CD4-positive, alpha-beta T cell (primary cell): ENCODE measurements at places on chromosomes 2 and 18.
A peak's percentile ranks its signal among the peaks of the same experiment; 100 is the strongest.

- H3K4me3 ChIP-seq = no peak overlapping the region
- no peaks in the 10 kb centered on the region for H3K4me1 ChIP-seq
- H3K36me3 ChIP-seq = no peaks in the 10 kb centered on the region
- H3K27ac ChIP-seq = no peak overlapping the region
Observed at GRCh38 chr2:67046591-67046990, 350.5 kb upstream of the ETAA1 start.

- no peaks in the 10 kb centered on the region for H3K36me3 ChIP-seq
- no peaks in the 10 kb centered on the region for H3K4me1 ChIP-seq
- H3K27me3 ChIP-seq = no peaks in the 10 kb centered on the region
Observed at GRCh38 chr2:32836933-32837332, 109.8 kb upstream of the LTBP1 start.

GRCh38 chr2:225998653-225999052 is 599.1 kb downstream of the NYAP2 start:
- H3K27ac ChIP-seq = no peak overlapping the region
- no peak overlapping the region for H3K4me3 ChIP-seq
- no peaks in the 10 kb centered on the region for H3K36me3 ChIP-seq
- H3K27me3 ChIP-seq = no peaks in the 10 kb centered on the region
- DNase-seq = no peak

DNA sequence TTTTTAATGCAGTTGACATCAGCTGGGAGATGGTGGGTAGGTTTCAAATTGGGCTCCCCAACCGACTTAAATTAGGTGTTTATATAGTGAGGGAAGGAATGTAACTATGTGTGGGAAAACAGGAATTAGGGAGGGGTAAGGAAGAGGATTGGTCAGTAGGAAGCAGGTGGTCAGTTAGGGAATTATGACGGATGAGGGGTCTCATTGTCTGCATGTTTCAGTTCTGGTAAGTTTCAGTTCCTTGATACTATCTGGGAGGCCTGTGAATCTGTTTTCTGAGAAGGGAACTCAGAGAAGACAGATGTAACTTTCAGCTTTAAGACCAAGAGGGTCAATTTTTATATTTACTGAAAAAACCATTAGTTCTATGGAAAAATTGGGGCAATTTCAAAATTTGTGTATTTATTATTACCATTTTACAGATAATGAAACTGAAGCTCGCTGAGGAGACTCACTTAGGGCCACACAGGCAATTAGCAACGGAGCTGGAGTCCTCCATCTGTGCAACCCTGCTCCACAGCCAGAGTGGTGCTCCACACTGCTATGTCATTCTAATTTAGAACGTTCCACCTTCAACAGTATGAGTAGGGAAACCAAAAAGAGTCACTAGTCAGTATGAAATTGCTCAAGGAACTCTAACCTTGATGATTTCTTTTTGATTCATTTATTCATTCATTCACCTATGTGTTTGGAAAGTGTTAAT is 36.0 kb upstream of the CCDC195 start:
- H3K4me1 ChIP-seq = no peaks in the 10 kb centered on the region
- H3K4me3 ChIP-seq = no peak overlapping the region
- no peaks in the 10 kb centered on the region for H3K27me3 ChIP-seq
- H3K27ac ChIP-seq = no peak overlapping the region
- DNase-seq = no peak
- H3K36me3 ChIP-seq = no peaks in the 10 kb centered on the region

- H3K27ac ChIP-seq = peak overlapping the region; percentile 64
- H3K4me3 ChIP-seq = peak overlapping the region; percentile 91
- no peaks in the 10 kb centered on the region for H3K36me3 ChIP-seq
- H3K4me1 ChIP-seq = peaks cover 35% of the 10 kb centered on the region
Observed at GRCh38 chr2:84881581-84882413, 913 bp upstream of the TRABD2A start.

- no peaks in the 10 kb centered on the region for H3K36me3 ChIP-seq
- no peaks in the 10 kb centered on the region for H3K27me3 ChIP-seq
- no peak overlapping the region for H3K4me3 ChIP-seq
- H3K27ac ChIP-seq = no peak overlapping the region
- H3K4me1 ChIP-seq = no peaks in the 10 kb centered on the region
Observed at GRCh38 chr2:204892506-204893255, 347.4 kb downstream of the PARD3B start.

DNA sequence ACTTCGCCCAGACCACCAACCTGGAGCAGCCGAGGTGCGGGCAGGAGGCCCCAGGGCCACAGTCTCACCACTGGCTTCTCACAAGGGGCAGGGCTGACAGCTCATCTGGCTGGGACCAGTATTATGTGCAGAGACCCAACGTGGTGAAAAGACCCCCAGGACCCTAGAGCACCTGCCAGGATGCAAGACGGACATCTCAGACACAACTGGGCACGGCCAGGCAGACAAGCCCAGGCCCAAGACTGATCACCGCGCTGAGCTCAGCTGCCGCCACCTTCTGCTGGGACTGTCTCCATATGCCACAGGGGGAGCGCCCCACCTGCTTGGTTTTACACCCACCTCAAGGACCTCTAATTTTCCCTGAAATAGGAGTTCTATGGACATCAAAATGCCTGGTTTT is 23.2 kb downstream of the HDAC4 start:
- DNase-seq = no peak
- H3K4me1 ChIP-seq = peaks cover 20% of the 10 kb centered on the region
- peaks cover 2% of the 10 kb centered on the region for H3K36me3 ChIP-seq
- H3K27ac ChIP-seq = no peak overlapping the region
